Fibroblast of skin of left quadriceps (primary cell): ENCODE measurements at places on chromosomes 4 and X.
A peak's percentile ranks its signal among the peaks of the same experiment; 100 is the strongest.

GRCh38 chr4:63396269-63396668 lies 1013.0 kb downstream of the TECRL start:
- DNase-seq = no peak

DNA sequence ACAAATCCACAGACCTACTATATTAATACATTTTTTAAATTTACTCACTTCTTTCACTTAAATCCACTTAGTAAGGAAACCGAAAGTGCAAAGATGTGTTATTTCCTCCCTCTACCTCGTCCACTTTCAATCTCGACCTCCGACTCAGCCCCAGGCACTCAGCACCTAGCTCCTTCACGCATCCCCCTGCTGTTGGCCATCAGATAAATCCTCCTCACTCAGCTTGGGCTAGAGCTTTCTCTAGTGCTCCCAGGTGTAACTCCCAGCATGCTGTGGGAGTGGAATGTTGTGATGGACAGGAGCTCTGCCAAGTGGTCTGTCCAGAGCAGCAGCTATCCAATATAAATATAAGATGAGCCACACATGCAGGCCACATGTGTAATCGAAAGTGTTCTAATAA lies 26.7 kb upstream of the TEC start:
- no peak for DNase-seq

DNA sequence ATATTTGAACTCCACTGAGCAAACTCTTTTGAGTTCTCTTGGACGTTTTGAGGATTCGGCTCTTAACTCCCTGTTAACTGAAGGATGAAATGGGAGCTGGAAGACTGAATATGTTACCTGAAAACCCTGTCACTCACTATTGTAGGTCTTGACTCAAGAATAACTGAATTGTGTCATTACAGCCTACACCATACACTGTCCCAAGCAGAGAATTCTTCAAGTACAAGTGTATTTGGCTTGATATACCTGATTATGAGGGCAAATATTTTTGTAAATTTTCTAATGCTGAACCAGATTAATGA lies 276.1 kb downstream of the CFAP299 start:
- DNase-seq = no peak

- no peak for DNase-seq
These were observed 1.6 kb downstream of the MED14 start for GRCh38 chrX:40733706-40734105.

DNA sequence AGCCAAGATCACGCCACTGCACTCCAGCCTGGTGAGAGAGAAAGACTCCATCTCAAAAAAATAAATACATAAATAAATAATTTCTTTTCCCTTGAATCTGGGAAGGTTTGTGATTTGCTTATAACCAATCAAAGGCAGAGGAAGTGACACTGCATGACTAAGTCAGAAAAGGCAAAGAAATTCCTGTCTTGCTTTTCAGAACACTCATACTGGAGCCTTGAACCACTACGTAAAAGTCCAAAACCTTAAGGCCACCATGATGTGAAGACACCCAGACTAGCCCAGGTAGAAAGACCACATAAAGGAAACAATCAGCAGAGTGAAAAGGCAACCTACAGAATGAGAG lies 36.6 kb downstream of the TMEM156 start:
- DNase-seq = no peak

- peak; percentile 32 for DNase-seq
These were observed 264.3 kb downstream of the NPFFR2 start for GRCh38 chr4:72295966-72296557.
